ENCODE measurements at places on chromosomes 13 and 19. TPM values are rescaled to one million over a fixed set of nuclear protein-coding genes. Genes with fewer than 3 reads are reported as not detected.

The UBE2L5 gene
- total RNA-seq = not detected

DNA sequence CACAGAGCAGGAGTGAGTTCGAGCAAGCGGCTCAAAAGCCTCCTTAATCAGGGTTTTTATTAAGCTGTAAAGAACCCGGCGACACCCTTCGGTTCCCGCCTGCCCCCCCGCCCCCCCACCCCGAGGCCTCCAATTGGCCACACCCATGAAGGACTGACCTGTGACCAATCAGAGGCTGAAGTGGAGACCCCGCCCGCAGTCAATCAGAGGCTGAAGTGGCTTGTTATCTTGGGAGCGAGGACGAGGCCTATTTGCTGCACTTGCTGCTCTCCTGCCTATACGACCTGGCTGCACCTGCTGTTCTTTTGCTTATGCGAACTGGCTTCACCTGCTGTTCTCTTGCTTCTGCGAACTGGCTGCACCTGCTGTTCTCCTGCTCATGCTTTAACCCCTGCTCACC, 844.9 kb downstream of the OLFM4 start:
- no peaks in the 10 kb centered on the region for H3K27me3 ChIP-seq
- H3K27ac ChIP-seq = no peak overlapping the region
- no peak overlapping the region for H3K4me3 ChIP-seq
- no peaks in the 10 kb centered on the region for H3K36me3 ChIP-seq
- H3K4me1 ChIP-seq = no peaks in the 10 kb centered on the region

DNA sequence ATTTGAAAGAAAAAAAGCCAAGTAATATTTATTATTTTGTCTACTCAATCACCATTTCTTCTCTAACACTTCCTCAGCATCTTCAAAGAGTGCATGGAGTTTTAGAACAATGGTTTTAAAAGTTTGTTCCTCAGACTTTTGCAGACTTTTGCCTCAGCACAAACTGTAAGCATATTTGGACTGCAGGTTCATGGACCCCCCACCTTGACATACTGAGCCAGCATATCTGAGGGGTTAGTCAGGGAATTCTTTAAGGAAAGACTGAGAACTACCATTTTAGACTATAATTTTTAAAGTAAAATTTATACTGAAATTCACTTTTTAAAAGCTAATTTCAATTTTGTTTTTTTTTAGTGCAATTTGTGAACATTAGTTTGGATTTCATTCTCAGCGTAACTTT, 1676.8 kb upstream of the PCDH20 start:
- no peak for DNase-seq
- H3K4me1 ChIP-seq = no peaks in the 10 kb centered on the region
- no peak overlapping the region for H3K27ac ChIP-seq
- H3K27me3 ChIP-seq = no peaks in the 10 kb centered on the region

- DNase-seq = no peak
- no peaks in the 10 kb centered on the region for H3K27me3 ChIP-seq
- H3K36me3 ChIP-seq = no peaks in the 10 kb centered on the region
- no peaks in the 10 kb centered on the region for H3K4me1 ChIP-seq
- no peak overlapping the region for H3K27ac ChIP-seq
Measured at GRCh38 chr19:17240062-17240752, 5.5 kb downstream of the NR2F6 start.

DNA sequence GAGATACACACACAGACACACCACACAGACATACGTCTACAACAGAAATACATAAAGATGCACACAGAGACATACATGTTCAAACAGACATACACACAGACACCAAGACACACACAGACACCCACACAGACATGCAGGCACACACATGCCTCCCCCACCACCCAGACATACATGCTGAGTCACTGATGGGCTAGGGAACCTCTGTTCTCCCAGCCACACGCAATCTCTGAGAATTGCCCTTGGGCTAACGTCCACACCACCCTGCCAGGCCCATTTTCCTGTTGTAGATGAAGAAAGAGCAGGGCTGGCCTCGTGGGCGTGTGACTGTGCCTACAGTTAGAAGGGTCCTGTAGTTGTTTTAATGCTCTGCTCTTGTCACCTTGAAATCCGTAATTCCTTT, 261.9 kb downstream of the KCNRG start:
- no peak for DNase-seq
- H3K4me3 ChIP-seq = no peak overlapping the region
- peaks cover 5% of the 10 kb centered on the region for H3K36me3 ChIP-seq
- H3K27ac ChIP-seq = no peak overlapping the region
- H3K27me3 ChIP-seq = peaks cover 24% of the 10 kb centered on the region
- H3K4me1 ChIP-seq = no peaks in the 10 kb centered on the region

DNA sequence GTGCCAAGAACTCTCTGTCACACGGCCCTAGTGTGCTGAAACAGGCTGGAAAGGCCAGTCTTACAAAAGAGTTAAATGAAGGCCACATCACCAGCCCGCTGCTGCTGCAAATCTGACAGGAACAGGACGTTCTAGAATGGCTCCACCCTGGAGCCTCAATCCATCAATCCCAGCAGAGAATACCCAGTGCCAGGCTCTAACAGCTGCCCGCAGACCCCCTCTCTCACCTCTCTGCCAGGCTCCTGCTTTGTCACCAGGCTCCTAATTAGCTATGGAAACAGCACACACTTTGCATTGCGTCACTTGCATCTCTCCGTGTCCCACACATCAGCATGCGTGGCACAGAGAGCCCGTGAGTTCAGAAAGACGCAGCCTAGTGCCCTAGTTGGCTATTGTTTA, 314.1 kb downstream of the FOXO1 start:
- H3K4me3 ChIP-seq = no peak overlapping the region
- H3K27me3 ChIP-seq = no peaks in the 10 kb centered on the region
- no peak for DNase-seq
- H3K4me1 ChIP-seq = peaks cover 14% of the 10 kb centered on the region
- no peaks in the 10 kb centered on the region for H3K36me3 ChIP-seq
- H3K27ac ChIP-seq = no peak overlapping the region

- H3K27me3 ChIP-seq = peaks cover 21% of the 10 kb centered on the region
- no peak overlapping the region for H3K27ac ChIP-seq
- no peaks in the 10 kb centered on the region for H3K36me3 ChIP-seq
- DNase-seq = no peak
Measured at GRCh38 chr13:52882785-52883184, 34.3 kb upstream of the PCDH8 start.

DNA sequence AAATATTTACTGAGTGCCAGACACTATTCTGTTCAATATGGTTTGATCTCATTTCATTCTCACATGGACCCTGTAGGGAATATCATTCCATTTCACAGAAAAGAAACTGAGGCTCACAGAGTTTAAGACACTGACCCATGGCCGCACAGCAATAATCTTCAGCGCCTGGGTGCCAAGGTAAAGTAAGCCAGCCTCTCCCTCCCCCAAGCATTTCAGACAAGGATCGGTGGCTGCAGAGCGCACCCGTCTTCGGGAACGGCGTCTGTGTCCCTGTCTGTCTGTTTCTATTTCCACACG, 4.3 kb upstream of the PDE4A start:
- H3K27me3 ChIP-seq = peaks cover 28% of the 10 kb centered on the region
- peaks cover 66% of the 10 kb centered on the region for H3K4me1 ChIP-seq
- H3K4me3 ChIP-seq = peak overlapping the region; percentile 88
- DNase-seq = no peak
- H3K27ac ChIP-seq = peak overlapping the region; percentile 10

DNA sequence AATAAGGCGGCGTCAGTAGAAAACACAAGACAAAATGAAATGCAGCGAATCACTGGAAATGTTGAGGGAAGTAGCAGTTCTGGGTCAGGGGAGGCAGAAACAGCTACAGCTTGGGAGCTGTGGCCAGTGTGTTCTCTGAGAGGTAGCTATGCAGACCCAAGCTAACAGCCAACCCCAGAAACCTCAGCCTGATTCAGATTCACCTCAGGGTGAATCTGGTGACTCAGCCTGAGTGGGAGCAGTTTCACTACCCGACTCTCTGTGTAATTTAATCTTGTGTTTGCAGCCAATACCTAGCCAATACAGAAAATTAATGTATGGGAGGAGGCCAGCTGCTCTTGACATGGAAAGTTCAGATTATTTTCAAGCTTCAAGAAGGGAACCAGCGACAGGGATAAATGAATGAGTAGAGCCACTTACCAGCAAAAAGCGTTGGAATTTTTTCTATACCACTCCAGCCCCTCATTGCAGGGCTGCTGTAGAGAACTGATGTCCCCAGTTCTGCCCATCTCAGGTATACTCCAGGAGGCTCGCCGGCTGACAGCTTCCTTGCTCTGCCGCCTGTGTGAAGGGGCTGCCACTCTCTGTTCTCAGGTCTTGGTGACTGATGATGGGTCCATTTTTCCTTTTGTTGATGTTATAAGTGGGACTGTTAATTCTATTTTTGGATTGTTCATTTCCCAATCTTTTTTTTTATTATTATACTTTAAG, 8.9 kb downstream of the IGFL3 start:
- H3K27me3 ChIP-seq = peaks cover 64% of the 10 kb centered on the region
- peak; percentile 80 for DNase-seq
- peak overlapping the region; percentile 51 for H3K4me3 ChIP-seq
- peaks cover 26% of the 10 kb centered on the region for H3K4me1 ChIP-seq
- H3K27ac ChIP-seq = peak overlapping the region; percentile 6

DNA sequence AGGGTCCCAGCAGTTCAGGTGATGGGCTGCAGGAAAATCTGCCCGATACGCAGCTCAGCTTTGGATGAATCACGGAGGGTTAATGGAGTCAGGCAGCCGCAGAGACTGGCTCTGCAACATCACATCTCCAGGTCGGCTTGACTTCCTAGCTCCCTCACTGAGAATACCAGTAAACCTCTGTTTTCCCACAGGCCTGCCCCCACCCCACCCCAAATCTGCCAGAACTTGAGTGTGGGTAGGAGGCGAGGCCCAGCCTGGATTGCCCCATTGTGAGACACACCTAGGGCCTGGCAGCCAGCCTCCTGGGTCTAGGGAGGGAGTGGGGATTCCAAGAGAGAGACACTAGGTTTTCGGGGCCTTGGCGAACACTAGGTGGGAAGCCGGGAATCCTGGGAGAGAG, 3.7 kb upstream of the KRTDAP start:
- DNase-seq = no peak
- H3K4me1 ChIP-seq = peaks cover 10% of the 10 kb centered on the region
- H3K36me3 ChIP-seq = no peaks in the 10 kb centered on the region

- H3K27me3 ChIP-seq = no peaks in the 10 kb centered on the region
- peaks cover 3% of the 10 kb centered on the region for H3K36me3 ChIP-seq
- no peak overlapping the region for H3K27ac ChIP-seq
Measured at GRCh38 chr13:22090106-22090505, 419.2 kb downstream of the FGF9 start.

The ZMYM2 gene
- total RNA-seq = 103 TPM

The CRB3 gene
- 5.0 TPM for total RNA-seq

The TMEM59L gene
- total RNA-seq = 2.0 TPM

The IL11 gene
- 4.0 TPM for total RNA-seq

- no peaks in the 10 kb centered on the region for H3K36me3 ChIP-seq
- H3K4me1 ChIP-seq = no peaks in the 10 kb centered on the region
- no peak within 1 kb of the TSS for H3K4me3 ChIP-seq
- DNase-seq = peak; percentile 15
Measured at GRCh38 chr19:49362048-49362928, at the start of gene TEAD2. Gene TEAD2 (minus strand): TSS chr19:49362416. CDS start chr19:49360075, 2,341 bp downstream.

The KCNC3 gene
- total RNA-seq = 5.2 TPM

GRCh38 chr13:109226631-109227030, 559.8 kb downstream of the IRS2 start:
- no peak for DNase-seq
- no peak overlapping the region for H3K4me3 ChIP-seq
- peaks cover 2% of the 10 kb centered on the region for H3K36me3 ChIP-seq
- no peak overlapping the region for H3K27ac ChIP-seq
- H3K4me1 ChIP-seq = no peaks in the 10 kb centered on the region
- H3K27me3 ChIP-seq = peaks cover 7% of the 10 kb centered on the region

DNA sequence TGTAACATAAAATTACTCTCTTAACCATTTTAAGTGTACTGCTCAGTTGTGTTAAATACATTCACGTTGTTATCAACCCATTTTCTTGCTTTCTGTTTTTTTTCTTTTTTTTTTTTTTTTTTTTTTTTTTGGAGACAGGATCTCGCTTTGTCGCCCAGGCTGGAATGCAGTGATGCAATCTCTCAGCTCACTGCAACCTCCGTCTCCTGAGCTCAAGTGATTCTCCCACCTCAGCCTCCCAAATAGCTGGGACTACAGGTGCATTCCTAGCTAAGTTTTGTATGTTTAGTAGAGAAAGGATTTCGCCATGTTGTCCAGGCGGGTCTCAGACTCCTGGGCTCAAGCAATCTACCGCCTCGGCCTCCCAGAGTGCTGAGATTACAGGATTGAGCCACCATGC, 42.5 kb upstream of the C13orf42 start:
- peaks cover 22% of the 10 kb centered on the region for H3K27me3 ChIP-seq
- peaks cover 23% of the 10 kb centered on the region for H3K4me1 ChIP-seq
- H3K27ac ChIP-seq = no peak overlapping the region
- no peak overlapping the region for H3K4me3 ChIP-seq
- DNase-seq = no peak

GRCh38 chr13:99379856-99380801, 72.9 kb upstream of the GPR183 start:
- H3K27me3 ChIP-seq = no peaks in the 10 kb centered on the region
- peaks cover 92% of the 10 kb centered on the region for H3K4me1 ChIP-seq
- H3K27ac ChIP-seq = no peak overlapping the region
- H3K36me3 ChIP-seq = peaks cover 19% of the 10 kb centered on the region

The EDNRB gene
- not detected for total RNA-seq

The TGFBR3L gene
- total RNA-seq = 7.4 TPM

GRCh38 chr13:26695891-26696311, 64.7 kb downstream of the GPR12 start:
- no peaks in the 10 kb centered on the region for H3K4me1 ChIP-seq
- peaks cover 2% of the 10 kb centered on the region for H3K36me3 ChIP-seq
- H3K27me3 ChIP-seq = no peaks in the 10 kb centered on the region

DNA sequence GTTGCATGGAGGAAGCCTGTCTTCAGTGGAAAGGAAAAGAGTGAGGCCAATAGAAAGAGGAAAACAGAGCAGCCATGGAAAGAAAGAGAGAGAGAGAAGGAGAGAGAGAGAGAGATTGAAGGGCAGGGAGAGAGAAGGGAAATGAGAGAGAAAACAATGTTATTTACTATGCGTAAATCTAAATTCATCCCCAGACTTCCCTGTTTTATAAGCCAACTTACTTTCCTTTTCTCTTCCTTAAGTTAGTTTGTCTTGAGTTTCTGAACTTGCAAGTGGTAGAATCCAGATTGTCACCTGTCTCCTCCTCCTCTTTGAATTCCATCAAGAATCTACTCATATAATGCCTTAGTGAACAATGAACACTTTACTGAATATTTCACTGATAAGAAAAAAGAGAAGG, 16.8 kb upstream of the RCBTB2 start:
- no peak overlapping the region for H3K4me3 ChIP-seq
- no peaks in the 10 kb centered on the region for H3K4me1 ChIP-seq
- H3K27me3 ChIP-seq = peaks cover 21% of the 10 kb centered on the region
- DNase-seq = no peak
- peaks cover 14% of the 10 kb centered on the region for H3K36me3 ChIP-seq
- H3K27ac ChIP-seq = no peak overlapping the region

The ZNF560 gene
- 0.37 TPM for total RNA-seq

DNA sequence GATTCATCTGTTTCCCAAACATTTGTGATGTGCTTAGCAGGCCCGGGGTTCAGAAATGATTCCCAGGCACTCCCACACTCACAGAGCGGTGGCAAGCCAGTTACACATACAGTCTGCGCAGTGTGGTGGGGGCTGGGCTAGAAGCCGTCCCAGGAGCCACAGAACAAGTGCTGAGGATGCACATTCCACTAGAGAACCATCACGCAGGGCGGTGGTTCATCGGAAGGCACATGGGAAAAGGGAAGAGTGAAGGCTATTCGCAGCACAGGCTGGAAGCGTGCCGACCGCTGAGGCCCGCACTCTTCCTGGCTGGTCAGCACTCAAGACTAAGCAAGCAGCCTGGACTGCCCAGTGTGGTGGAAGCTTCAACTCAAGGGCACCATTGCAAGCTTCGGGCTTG, 126.3 kb upstream of the SLC7A1 start:
- H3K4me3 ChIP-seq = no peak overlapping the region
- DNase-seq = no peak
- no peaks in the 10 kb centered on the region for H3K36me3 ChIP-seq
- no peak overlapping the region for H3K27ac ChIP-seq

Measured in activated T-cell treated with anti-CD3 and anti-CD28 coated beads, Interleukin-2, amount 50 U/mL, for 72 hours (primary cell).